ENCODE measurements at places on chromosomes 11 and 22.

GRCh38 chr22:49243335-49243734, 584.3 kb downstream of the BRD1 start:
- no peak for DNase-seq

DNA sequence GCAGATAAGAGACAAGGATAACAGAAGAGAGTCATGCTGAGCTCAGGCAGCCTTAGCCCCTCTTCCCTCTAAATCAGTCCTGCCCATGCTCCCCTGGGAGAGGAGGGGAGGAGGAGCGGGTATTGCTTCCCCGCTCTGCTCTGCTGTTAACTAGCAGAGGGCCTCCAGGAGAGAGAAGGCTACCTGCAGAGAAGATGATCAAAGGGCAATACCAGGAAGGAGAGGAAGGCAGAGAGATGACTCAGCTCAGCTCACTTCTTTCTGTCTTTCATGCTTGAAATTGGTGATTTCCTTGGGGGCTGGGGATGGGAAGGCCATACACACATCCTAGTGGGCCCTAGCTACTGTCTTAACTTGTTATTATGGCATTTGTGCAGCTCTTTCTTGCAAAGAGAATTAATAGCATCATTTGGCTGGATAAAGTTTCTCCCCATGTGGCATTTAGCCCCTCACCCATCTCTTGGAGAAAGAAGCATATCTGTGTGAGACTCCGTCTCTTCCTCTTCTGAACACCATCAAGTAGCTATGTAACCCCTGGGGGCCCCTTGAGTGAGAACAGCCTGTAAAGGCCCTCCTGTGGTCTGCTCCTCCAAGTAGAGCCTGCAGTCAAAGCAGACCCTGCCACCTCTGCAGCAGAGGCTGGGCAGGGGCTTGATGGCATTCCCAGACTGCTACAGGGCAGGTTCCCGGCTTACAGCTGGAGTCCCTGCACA, 33.4 kb upstream of the AMOTL1 start:
- no peak for DNase-seq

DNA sequence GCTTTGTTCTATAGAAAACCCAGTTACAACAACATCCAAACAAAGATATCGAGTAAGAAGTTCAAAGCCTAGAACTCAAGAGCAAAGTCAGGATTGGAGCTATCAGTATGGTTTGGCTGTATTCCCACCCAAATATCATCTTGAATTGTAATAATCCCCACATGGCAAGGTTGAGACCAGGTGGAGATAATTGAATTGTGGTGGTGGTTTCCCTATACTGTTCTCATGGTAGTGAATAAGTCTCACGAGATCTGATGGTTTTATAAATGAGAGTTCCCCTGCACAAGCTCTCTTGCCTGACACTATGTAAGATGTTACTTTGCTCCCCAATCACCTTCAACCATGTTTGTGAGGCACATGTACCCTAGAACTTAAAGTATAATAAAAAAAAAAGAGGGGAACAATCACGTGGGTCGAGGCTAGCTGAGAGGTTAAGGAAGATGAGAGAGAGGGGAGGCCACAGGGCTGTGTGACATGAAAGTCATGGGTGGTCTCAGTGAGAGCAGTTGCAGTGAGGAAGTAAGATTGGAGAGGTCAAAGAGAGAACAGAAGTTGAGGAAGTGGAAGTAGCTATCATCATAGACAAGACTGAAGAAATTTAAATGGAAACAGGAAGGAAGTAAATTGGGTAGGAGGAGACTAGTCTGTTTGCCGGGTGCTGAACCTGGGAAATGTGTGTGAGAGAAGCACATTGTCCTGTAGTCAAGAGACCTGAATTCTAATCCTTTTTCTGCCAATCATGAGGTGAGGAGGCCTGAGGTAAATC, 80.1 kb upstream of the CD44 start:
- no peak for DNase-seq

GRCh38 chr11:74288161-74288560, 23.3 kb downstream of the P4HA3 start:
- DNase-seq: no peak

DNA sequence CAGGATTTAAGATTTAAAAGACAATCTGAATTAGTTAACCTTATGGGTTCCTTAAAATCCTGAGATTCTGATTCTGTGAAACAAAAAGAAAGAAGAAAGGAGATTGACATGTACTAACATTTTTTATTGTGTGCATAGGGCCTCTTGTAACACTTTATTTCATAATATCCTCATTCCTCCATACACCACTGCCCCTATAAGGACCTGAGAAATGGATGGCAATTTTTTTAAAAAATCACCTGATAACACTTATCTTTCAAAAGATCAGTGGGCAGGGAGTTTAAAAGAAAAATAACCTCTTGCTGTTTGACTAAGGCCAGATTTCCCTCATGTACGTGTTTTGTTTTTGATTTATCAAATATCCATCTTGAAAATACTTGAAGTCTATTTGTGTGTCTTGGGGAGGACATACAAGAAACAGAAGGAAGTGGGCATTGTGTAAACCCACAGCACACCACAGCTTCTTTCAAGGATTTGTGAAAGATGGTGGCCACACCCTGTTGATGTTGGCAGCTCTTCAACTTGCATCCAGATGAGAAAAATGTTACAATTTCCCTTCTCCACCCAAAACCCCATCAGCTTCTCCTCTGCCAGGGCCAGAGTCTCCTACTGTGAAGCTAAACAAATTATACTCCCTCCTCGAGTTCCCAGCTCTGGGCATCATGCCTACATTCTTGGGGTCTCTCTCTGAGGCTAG, 35.0 kb upstream of the MPEG1 start:
- DNase-seq: no peak

GRCh38 chr22:50531962-50532674, 2.3 kb upstream of the TYMP start:
- DNase-seq: peak; percentile 51

GRCh38 chr11:31772412-31772811, 38.7 kb downstream of the PAX6 start:
- no peak for DNase-seq

- no peak for DNase-seq
Observed at GRCh38 chr11:125129316-125129993, 18.0 kb upstream of the TMEM218 start.

DNA sequence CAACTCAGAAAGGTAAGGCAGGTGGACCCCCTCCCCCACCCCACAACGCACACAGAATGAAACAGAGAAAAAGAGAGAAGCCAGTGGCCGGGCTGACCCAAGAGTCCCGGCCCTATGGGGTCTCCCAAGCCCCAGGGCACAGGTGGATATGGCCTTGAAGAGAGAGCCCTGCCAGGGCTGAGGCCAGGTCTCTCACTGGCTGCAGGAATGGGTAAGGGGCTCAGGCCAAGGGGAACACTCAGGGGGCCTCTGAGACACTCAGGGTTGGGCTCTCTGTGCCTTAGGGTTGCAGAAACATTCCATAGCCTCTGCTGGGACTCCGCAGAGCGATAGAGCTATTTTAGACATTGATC, 98.0 kb downstream of the PDE2A start:
- peak; percentile 4 for DNase-seq

- no peak for DNase-seq
Observed at GRCh38 chr22:27348634-27349033, 452.9 kb downstream of the MN1 start.

DNA sequence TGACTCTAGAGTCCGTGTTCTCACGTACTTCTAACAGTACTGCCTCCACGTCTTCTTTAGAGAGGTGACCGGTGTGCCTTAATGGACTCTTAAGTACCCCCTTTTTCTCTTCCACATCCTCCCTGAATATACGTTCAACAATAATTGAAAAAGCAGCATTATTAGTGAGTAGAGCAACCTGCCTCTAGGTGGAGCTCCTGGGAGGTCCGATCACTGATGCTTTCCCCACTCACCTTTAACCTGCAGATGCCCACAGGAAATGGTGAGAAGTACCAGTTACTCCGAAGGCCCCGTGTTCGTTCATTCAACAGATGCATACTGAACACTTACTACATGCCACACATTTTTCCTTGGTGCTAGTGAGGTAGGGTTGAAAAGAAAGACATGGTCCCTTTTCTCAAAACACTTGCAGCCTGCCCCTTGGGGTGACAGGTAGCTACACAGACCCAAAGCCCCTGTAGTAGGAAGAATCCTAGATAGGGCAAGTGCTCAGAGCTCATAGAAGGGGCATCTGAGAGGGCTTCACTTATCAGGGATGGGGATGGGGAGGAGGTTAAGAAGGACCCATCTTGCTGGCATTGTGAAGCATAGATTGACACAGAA, 72.7 kb downstream of the FEZ1 start:
- no peak for DNase-seq

- DNase-seq: no peak
Observed at GRCh38 chr11:126385991-126386728, 30.7 kb downstream of the ST3GAL4 start.

GRCh38 chr11:75547617-75548058, 14.4 kb upstream of the SERPINH1 start:
- peak; percentile 79 for DNase-seq

GRCh38 chr11:62792202-62792575, 383 bp upstream of the TMEM223 start:
- DNase-seq: no peak

DNA sequence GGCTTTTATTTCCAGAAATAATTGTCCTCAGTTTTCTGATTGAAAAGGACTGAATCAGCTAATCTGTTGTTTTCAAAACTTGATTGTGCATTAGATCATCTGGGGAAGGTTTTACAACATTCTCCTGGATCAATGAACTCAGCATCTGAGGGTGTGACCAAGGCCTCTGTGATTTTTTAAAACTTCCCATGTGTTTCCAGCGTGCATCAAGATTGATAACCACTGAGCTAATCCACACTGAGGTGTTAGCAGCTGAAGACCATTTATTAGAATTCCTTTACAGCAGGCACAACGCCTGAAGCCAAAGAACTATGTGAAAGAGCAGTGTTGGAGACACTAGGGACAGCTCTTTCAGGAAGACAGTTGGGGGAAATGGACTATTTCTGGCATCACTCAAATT, 10.2 kb downstream of the VSTM5 start:
- DNase-seq: no peak

DNA sequence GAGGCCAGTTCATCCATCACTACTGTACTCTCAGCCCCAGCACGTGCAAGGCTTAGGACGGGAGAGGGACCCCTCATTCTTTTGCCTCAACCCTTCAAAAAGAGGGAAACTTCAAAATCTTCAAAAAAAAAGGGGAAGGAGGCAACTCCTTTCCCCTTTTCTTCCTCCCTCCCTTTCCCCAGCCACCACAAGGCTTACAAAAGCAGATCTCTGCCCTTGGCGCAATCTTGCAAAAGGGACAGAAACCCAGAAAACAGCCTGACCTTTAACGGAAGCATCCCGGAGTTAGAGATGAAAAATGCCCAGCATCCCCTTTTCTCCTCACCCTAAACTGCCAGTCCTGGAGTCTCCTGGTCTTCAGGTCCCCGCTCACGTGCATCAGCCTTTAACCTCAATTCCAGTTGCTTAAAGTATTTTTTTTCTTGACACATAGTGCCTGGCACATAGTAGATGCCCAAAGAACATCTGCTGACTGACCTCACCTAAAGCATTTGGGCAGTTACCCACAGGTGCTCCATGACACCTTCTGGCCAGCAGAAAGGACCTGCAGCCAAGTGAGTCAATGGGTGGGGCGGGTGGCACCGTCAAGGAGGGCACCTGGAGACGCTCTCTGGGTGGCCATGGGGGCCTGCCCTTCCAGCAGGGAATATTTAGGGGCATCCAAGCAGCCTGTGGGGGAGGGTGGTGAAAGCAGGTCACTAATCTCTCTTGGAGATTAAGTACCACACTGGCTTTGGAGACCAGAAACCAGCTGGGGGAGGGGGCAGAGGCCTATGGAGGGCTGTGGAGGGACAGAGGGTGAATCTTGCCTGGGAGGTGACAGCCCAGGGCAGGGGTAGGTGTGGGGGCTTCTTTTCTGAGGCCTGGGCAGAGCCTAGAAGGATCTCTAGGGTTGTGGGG, 16.3 kb downstream of the NECTIN1 start:
- DNase-seq: no peak

DNA sequence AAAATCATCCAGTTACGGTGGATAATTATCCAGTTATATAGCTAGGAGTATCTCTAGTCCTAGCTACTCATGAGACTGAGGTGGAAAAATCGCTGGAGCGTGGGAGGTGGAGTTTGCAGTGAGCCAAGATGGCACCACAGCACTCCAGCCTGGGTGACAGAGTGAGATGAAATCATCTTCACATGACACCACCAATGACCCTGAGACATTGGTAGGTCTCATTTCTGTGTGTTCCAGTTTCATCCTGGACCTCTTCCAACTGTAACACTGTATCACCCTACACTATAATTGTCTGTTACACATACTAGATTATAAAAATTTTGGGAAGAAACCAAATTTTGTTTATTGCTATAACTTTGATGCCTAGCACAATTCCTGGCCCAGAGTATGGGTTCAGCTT, 446.8 kb downstream of the TMEM135 start:
- no peak for DNase-seq

DNA sequence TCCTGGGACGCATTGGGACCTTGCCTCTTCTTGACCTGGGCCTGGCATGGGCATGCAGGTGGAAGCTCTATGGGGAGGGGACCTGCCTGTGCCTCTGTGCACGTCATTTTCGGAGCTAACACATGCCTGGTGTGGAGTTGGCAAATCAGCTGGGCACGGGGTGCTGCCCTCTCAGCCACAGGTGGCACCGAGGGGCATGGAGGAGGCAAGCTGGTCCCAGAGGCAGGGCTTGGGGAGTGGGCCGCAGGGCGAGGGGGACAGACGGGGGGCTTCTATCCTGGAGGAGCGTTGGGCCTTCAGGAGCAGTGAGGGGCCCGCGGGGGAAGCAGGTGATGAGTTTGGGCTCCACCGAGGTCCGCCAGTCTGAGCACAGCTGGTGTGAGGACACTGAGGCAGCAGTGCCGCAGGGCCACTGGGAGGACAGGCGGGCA, 362.0 kb downstream of the TBC1D22A start:
- DNase-seq: no peak

- no peak for DNase-seq
Observed at GRCh38 chr11:109641549-109641948, 219.6 kb downstream of the C11orf87 start.

GRCh38 chr11:8873741-8874405, 37.1 kb upstream of the AKIP1 start:
- no peak for DNase-seq

GRCh38 chr11:59423835-59424234, 2.4 kb downstream of the OR5A2 start:
- no peak for DNase-seq

- peak; percentile 85 for DNase-seq
Observed at GRCh38 chr11:64060861-64061444, 25.2 kb downstream of the FLRT1 start.

- DNase-seq: no peak
Observed at GRCh38 chr22:44971651-44972362, 38.0 kb downstream of the PHF21B start.

DNA sequence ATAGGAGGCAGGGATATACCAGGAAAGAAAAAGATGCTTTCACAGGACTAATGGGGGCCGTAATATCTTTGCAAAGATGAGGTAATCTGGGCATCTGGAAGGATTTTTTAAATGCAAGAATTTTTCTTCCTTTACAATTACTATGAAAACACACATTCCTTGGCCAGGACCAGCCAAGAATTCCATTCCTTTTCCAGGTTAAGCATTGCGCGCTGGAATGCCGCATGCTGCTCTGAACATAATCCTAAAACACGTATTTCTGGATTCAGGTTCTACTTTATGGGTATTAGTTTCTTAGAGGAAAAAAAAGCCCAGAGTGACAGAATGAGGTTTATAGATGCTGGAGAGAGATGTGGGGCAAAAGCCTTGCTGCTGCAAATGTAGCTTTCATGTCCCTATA, 99.4 kb upstream of the SORL1-AS1 start:
- no peak for DNase-seq

GRCh38 chr22:48670731-48671130, 1156.9 kb downstream of the BRD1 start:
- no peak for DNase-seq

- peak; percentile 9 for DNase-seq
Observed at GRCh38 chr11:10490032-10490397, 35.0 kb downstream of the AMPD3 start.

GRCh38 chr22:29165321-29166060, 40.2 kb upstream of the EMID1 start:
- DNase-seq: no peak
